ENCODE measurements at places on chromosomes 7 and 10.

- DNase-seq, result no peak
Observed at GRCh38 chr7:116583653-116584052, 58.8 kb downstream of the CAV1 start.

DNA sequence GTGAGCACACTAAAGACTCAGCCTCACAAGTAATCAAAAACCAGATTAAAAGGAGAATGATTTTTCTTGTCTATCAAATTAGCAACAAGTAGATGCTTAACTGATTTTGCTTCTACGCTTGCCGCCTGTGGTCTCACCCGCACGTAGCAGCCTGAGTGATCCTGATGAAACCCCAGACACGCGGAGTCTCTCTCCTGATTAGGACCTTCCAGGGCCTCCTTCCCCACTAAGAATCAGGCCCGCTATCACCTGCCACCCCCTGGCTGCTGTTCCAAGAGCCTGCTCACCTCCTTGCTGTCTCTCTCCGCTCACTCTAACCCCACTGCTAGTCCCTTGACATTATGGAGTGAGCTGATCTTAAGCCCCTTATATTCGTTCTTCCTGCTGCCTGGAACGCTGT is 325.9 kb upstream of the NRP1 start:
- no peak for DNase-seq

DNA sequence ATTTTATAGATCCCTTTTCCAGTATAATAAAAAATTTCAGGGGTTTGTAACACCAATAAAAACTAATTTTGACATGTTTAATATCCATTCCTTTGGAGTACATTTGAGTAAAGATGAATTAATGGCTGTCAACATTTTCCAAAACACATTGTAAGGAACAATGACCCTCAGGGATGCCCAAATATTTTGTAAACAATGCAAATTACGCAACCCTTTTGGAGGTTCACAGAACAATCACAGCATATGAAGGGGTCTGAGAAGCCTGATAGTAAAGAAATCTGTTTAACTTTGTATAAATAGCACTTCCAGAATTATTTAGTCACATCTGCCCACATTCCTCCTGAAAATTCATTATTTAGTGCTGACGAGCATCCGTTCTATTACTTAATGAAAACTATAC is 152.8 kb upstream of the FEZF1 start:
- no peak for DNase-seq

DNA sequence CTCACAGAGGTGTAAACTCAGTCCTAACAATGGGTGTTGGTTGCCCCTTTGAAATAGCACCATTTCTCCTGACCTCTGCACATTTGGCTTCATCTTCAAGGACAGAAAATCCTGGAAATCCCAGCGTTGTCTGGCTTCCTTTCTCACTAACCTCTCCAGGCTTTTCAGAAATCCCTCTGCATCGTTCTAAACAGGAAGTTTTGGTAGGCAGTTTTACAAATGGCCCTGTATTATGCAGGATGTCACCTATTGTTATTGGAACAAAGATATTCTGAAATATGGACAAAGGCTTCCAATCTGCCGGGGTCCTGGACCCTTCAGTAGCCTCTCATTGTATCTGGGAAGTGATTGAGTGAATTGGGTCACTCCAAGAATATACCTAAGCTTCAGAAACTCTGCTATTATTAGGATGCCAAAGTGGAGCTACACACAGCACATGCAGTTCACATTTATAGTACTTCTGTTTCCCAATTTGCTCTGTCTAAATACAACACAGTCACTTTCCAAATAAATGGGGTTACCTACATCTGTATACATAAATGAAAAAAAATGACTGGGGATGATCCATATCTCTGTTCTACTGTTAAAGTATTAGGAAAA is 134.8 kb upstream of the KLF6 start:
- DNase-seq, result no peak

GRCh38 chr7:48193421-48193820 is 22.2 kb downstream of the ABCA13 start:
- no peak for DNase-seq

All from Kasumi-1 (cell line).